ENCODE measurements at places on chromosomes 1 and 21.

DNA sequence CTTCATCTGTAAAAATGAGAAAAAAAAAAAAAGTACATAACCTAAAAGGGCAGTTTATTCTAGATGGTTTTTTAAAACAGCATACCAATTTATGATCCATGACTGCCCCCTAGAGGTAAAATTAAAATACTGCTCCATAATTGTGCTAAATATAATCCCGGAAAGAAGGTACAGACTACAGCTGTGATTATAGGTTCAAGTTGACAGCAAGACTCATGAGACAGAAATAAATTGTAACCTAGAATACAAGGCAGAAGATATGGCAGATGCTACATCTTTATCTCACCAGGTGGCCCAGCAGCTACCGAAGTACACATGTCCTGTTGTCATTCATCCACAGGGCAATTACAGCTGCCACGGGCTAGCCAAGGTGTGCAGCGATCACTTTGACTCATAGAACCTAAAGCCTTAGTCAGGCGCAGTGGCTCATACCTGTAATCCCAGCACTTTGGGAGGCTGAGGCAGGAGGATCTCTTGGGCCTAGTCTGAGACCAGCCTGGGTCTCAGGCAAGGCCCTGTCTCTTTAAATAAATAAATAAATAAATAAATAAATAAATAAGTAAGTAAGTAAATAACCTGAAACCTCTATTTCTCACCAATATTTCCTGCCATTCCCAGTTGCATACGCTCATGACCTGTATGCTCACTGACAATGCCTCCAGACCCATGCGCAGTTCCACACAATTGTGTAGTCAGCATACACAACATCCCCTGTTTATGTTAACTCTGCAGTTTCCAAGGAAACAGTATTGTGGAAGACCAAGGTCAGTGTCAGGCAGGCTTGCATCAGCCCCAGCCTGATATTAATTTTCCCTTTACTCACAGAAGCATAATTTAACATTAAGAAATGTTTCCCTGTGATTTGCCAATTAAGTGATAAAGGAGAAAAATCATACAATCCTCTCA lies 18.3 kb upstream of the PPIE start:
- no peak for DNase-seq

- DNase-seq = peak; percentile 12
These were observed 1.5 kb downstream of the LRRC8D start for GRCh38 chr1:89822109-89822962.

DNA sequence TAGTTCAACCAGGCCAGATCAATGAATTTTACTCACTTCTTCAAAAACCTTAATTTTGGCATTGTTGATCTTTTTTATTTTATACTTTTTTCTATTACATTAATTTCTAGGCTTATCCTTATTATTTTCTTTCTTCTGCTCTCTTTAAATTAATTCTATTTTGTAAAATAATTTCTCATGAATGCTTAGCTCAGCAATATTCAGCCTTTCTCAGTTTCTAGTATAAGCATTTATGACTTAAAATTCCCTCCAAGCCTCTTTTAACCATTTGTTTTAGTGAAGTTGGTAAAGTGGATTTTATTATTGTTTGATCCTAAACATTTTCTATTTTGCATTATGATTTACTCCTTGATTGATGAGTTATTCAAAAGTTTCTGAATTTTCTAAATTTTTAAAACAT lies 20.6 kb upstream of the SAMD13 start:
- DNase-seq = no peak

GRCh38 chr21:45997495-45998275 lies 16.1 kb downstream of the COL6A1 start:
- peak; percentile 0 for DNase-seq

DNA sequence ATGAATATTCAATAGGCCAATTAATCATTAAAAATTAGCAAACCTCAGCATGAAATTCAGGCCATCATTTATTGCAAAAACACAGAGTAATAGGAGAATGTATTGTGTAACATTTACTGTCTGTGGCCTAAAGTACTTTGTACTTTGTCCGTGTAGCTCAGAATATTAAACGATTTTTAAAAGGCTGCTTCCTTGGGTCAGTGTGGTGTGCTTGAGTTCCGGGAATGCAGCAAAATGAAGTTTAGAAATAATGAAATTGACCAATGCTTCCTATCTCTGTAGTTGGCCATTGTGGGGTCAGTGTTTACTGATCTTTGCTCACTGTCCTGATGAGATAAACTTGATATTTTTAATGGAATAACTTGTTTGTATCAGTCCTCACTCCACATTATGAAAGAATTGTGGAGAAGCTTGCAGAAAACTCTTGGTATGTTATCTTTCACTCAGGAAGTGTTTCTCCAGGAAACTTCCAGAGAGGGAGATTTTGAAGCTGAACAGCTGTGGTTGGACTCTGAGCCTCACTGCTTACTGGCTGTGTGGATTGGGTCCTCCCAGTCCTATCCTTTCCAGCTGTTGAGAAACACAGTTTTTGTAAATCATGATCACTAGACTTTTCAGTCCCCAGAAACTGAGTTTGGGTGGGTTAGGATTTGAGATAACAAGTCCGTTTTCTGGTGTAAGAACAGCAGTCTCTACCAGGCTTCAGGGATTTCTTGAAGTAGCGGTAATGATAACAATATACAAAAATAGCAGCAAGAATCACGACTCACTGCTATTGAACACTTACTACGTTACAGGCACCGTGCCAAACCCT lies 19.2 kb upstream of the MTARC1 start:
- DNase-seq = no peak

DNA sequence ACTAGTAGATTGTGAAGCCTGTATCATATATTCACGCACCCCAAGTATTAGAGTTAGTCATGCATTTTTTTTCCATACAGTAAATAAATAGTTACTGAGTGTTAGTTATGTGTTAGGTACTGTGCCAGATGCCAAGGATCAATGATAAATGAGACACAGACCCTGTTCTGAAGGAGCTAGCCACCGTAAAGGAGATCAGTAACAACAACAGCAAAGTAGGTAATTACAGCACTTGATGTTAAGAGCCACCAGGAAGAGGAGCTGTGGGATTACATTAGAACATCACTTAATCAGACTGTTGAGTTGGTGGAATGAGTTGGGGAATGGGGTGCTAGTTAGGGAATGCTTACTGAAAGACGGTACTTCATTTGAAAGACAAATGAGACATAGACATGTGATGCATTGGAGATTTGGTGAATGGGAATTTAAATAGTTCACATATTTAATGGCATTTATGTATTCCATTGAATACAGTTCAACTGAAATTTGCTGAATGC lies 21.0 kb downstream of the PRKAA2 start:
- no peak for DNase-seq

DNA sequence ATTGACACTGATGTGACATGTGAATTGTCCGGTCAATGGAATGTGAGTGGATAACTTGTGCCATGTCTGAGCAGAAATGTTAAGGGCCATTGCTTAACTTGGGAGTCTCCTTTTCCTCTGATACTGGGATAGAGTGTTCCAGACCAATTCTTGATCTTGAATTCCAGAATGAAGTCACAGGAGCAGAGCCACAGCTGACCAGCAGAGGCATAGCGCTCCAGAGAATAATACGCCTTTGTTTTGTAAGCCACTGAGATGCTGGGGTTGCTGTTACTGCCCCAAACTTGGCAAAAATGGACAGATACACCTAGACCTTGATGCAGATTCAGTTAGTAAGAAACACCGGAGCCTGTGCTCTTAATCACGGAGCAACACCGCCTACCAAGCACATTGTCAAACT lies 6.3 kb downstream of the KCNJ6 start:
- DNase-seq = no peak

DNA sequence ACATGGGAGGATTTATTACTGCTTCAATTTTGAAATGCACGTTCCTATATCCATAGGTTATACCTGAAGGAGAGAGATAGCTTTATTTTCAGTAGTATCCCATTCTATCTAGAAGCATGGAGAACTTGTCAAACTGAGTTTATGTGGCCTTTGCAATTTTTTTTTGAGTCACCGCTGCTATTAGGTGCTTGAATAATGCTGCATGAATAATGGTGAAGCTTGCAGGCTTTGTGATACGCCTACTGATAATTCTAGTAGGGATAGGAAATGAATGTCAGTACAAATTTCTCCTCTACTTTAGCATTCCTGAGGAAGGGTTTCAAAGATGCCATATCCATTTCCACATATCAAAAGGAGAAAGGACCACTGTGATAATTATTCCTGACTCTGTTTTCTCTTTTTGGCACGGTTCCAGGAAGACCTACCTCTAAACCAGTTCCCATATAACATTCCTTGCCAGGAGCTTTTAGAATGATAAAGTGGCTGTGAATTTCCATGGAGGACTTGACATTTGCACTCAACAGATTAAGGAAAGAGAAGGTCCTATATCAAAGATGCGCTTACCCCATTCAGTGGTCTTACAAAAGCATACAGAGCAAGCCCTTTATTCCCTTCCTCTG lies 83.5 kb downstream of the SPATA46 start:
- no peak for DNase-seq

- no peak for DNase-seq
These were observed 13.0 kb downstream of the CAPN8 start for GRCh38 chr1:223652436-223652941.

GRCh38 chr1:102103646-102104045 lies 106.9 kb upstream of the OLFM3 start:
- DNase-seq = no peak

- DNase-seq = peak; percentile 88
These were observed at the start of gene GPR161 for GRCh38 chr1:168136709-168137514. TSS of gene GPR161 (minus strand) at chr1:168136930. CDS start at chr1:168104850, 32,080 bp downstream.

GRCh38 chr1:39332291-39332690 lies 127.8 kb downstream of the MACF1 start:
- DNase-seq = no peak

DNA sequence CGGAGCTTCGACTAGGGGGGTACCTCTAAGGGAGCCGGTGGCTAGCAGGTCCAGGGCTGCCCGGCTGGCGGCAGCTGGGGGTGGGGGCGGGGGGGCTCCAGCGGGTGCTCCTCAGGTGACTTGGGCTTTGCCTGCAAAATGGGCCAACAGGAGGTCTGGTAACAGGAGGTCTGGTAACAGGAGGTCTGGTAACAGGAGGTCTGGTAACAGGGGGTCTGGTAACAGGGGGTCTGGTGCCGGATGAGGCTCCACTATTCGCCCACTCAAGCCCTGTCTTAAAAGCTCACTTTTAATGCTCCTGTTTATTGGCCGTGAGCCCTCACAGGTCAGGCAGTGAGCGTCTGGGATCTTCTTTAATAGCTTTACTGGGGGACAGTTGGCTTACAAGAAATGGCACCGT lies 40.4 kb upstream of the ACTRT2 start:
- no peak for DNase-seq
